ENCODE measurements at places on chromosomes 6 and 20. TPM values are rescaled to one million over a fixed set of nuclear protein-coding genes. Genes with fewer than 3 reads are reported as not detected.

Gene ELOVL4
- total RNA-seq: 19.8 TPM

Gene TRAM2
- total RNA-seq: 2.5 TPM

Gene MLIP
- total RNA-seq: 0.50 TPM

Gene ZFP64
- 36.9 TPM for total RNA-seq

Gene TREML1
- not detected for total RNA-seq

Gene FNDC1
- total RNA-seq: 0.05 TPM

Gene GLP1R
- total RNA-seq: 0.21 TPM

Gene IRF4
- 0.05 TPM for total RNA-seq

Gene CRISP1
- not detected for total RNA-seq

DNA sequence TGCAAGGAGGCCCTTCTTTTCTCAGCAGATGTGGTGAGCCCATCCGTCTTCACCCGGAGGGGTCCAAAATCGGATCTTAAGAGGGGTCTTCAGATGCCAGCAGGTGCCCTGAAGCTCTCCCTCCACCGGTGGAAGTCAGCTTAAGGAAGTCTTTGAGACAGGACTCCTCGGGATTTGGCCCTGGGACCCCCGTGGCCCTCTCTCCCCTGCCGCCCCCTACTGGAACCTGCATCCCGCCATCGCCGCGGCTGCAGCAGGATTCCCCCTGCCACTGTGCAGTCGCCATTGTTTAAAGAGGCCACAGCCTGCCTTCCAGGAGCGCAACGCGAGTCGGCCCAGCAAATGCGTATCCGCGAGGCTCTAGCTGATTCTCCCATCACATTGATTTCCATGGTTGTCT is 292.5 kb upstream of the ZNF337 start:
- no peak for ATAC-seq

- ATAC-seq: no peak
Measured at GRCh38 chr6:11356404-11357155, 124.1 kb upstream of the NEDD9 start.

DNA sequence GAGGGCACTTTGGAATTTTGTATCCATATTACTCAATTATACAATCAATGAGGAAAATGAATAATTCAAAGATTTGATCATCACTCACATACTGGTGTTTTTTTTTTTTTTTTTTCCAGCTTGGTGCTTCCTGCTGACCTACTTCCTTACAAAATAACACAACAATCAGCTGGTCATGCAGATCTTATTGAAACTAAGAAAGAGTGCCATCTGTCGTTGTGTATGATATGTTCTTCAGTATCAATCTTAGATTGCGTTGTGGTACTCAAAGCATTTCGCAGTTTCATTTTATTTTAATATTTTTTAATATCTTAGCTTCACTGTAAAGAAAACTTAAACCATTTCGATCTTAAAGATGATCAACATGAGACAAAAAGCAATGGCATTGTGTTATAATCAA is 155.6 kb downstream of the OGFRL1 start:
- ATAC-seq: no peak

- ATAC-seq: no peak
Measured at GRCh38 chr6:133097208-133097607, 143.9 kb upstream of the EYA4 start.

GRCh38 chr20:37899105-37900045 is 3.6 kb upstream of the VSTM2L start:
- ATAC-seq: peak; percentile 12

DNA sequence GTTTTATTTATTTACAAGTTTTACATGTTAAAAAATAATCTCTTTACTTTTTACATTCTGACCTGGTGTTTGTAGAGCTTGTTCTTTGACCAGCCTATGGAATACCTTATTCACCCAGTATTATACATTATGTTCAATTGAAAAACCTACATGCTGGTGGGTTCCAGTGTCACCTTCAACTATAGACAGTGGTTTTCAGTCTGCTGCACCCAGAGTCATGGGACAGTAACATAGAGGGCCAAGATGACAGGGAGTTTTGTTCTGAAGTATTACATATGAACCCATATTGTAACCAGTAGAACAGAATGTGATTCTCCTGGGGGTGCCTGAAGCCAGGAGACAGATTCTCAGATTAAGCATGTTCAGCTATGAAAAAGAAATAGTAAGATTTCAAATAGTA is 139.5 kb upstream of the SCGN start:
- no peak for ATAC-seq

DNA sequence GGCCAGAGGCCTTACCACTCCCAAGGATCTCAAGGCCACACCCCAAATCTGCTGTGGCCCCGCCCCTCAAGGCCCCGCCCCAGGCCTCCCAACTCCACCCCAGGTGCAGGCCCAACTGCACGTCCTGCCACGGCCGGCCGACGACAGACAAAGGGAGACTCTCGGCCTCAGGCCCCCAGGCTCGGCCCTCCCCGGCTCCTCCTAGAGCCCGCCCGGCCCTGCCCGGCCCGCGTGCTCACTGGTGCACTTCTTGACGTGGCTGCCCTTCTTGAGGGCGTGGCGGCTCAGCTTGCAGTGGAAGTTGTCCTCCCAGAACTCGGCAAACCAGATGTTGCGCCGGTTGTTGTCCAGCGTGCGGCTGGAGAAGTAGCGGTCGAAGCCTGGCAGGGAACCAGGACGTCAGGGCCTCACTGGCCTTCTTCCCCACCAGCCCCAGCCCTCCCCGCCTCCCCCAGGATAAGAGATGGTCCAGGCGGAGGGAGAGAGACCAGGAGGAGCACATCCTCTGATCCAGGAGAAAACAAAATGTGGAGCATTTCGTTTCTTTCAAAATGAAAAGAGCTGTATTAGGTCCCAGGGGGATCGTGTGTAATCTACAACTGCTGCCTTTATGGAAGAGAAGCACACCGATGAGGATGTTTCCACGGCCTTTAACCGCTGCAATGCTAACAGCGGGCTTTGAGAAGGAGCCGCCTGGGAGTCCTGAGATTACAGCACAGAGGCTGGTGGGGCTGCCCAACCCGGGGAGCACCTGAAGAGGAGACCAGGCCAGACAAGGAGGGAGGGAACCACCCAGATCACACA is 89.4 kb downstream of the GRM4 start:
- peak; percentile 87 for ATAC-seq

GRCh38 chr20:45467861-45468260 is 1.7 kb upstream of the WFDC2 start:
- ATAC-seq: no peak

GRCh38 chr20:13778827-13779226 is 5.9 kb downstream of the ESF1 start:
- ATAC-seq: no peak

GRCh38 chr6:56246881-56247653 is at the start of gene COL21A1:
Gene COL21A1 (minus strand): TSS chr6:56247580. CDS start chr6:56182618, 64,962 bp downstream.
- peak; percentile 62 for ATAC-seq

GRCh38 chr6:54970337-54970736 is 123.8 kb downstream of the FAM83B start:
- ATAC-seq: no peak

- peak; percentile 55 for ATAC-seq
Measured at GRCh38 chr20:25081065-25081729, 744 bp downstream of the VSX1 start.
